ENCODE measurements at places on chromosomes 12 and 14.

GRCh38 chr12:29882846-29883245 lies 99.1 kb upstream of the TMTC1 start:
- no peak for DNase-seq

GRCh38 chr14:59295951-59296350 lies 107.5 kb downstream of the DAAM1 start:
- DNase-seq = no peak

DNA sequence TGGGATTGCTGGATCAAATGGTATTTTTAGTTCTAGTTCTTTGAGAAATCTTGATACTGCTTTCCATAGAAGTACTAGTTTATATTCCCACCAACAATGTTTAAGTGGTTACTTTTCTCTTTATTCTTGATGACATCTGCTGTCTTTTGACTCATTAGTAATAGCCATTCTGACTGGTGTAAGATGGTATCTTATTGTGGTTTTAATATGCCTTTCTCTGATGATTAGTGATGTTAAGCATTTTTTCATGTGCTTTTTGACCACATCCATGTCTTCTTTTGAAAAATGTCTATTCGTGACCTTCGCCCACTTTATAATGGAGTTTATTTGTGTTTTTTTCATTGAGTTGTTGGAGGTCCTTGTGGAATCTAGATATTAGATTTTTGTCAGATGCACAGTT lies 865.7 kb downstream of the SLC6A15 start:
- no peak for DNase-seq

- DNase-seq = no peak
Measured at GRCh38 chr14:89409961-89410360, 7.1 kb downstream of the FOXN3 start.

DNA sequence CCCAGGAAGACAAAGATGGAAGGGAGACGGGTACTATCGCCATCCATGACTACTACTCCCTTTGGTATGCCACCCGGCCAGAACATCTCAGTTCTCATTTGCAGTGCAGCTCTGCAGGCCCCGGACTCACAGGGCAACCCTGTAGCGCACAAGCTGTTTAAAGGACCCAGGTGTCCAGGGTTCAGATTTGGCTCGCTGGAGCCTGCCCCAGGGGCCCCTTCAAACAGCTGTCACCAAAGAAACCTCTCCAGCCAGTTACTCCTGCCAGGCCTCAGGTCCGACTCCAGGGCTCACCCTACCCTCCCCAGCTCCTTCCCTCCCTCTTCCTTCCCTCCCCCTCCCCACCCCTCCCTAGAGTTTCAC lies 5.5 kb upstream of the CHD4 start:
- no peak for DNase-seq

DNA sequence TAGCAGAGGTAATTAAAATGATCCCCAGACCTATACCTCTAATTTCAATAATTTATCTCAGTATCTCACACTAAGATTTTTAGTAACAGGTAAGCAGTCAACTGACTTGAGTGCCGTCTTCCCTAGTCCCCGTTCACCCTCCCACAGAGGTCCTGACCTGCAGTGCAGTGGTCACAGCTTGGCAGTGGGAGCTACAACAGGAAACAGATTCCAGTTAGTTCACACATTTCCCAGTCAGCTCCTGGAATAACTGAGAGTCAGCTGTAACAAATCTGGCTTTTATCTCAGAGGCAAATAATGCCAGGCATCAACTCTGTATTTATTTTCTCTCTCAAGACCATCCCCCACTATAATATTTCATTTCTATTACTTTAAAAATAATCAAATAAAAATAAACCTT lies 308.2 kb downstream of the ATP23 start:
- DNase-seq = no peak

- no peak for DNase-seq
Measured at GRCh38 chr12:23895792-23896218, 53.7 kb downstream of the SOX5 start.

- no peak for DNase-seq
Measured at GRCh38 chr14:73344319-73344718, 107.0 kb downstream of the PAPLN start.

DNA sequence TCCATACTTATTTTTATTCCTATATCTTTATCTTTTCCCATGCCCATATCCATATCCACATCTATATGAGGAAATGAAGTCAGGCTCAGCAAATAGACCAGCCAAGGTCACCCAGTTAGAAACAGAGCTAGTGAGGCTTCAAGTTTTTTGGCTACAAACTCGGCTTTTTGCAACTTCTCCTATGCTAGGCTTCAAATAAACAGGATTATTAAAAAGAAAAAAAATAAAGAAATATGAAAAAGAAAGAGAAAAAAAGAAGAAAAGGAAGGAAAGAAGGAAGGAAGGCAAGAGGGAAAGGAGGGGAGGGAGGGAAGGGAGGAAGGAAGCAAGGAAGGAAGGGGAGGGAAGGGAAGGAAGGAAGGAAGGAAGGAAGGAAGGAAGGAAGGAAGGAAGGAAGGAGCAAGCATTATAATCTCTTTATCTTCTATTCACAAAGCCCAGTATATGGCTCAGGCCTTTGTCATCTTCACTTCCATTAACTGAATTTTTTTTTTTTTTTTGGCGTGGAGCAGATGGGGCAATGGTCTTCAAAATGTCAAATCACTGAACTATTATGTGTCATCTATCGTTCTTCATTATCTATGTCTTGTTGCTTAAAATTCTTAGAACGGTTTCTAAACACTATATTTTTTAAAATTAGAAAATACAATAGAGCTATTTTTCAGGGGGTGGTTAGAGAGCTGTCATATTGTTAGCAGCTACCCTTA lies 418.2 kb downstream of the VRK1 start:
- DNase-seq = no peak

DNA sequence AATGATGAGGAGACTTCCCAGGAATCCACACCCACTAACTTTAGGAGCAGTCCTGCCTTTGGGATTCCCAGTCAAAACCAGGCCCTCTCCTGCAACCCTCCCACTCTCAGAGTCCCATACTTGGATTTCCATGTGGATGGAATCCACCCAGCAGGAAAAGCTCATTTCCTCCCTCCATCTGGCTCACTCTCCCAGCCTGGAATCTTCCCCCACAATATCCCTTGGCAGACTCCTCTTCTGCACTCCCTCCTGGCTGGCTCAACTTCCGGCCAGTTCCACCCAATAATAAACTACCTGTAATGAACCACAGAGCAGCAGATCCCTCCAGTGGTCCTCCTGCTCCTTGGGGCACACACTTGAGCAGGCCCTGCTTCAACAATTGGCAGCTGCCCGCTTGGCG lies 102.8 kb upstream of the EGLN3 start:
- DNase-seq = no peak

Data from GM18507 (cell line).